ENCODE measurements at places on chromosomes 1 and 21.

DNA sequence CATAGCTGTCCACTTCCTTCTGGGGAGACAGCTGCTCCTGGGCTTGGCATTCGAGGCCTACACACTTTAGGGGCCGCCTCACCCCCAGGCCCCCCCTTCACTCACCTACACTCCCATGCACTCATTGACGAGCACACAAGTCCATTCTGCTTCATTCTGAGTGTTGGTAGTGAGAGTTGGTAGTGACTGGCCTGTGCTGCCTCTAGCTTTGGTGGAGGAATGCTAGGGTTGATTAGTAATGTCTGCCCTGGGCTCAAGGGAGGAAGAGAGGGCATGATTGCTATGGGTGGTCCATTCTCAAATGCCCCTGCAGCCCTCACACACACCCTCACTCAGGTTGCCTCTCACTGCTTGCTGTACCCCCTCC lies 30.4 kb downstream of the TRIM11 start:
- no peak for DNase-seq

- no peak for DNase-seq
These were observed 46.8 kb upstream of the EDEM3 start for GRCh38 chr1:184801503-184801902.

GRCh38 chr1:15849775-15850324 lies 2.3 kb downstream of the SPEN start:
- DNase-seq, result no peak

DNA sequence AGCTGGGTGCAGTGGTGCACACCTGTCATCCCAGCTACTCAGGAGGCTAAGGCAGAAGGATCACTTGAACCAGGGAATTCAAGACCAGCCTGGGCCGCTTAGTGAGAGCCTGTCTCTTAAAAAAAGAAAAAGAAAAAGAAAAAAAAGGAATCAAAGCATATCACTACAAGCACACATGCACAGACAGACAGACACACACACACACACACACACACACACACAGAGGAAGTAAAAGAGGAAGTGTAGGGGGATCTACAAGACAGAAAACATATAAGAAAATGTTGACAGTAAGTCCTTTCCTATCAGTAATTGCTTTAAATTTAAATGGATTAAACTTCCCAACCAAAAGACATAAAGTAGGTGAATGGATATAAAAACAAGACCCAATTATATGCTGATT lies 180.3 kb downstream of the FAF1 start:
- DNase-seq, result no peak

DNA sequence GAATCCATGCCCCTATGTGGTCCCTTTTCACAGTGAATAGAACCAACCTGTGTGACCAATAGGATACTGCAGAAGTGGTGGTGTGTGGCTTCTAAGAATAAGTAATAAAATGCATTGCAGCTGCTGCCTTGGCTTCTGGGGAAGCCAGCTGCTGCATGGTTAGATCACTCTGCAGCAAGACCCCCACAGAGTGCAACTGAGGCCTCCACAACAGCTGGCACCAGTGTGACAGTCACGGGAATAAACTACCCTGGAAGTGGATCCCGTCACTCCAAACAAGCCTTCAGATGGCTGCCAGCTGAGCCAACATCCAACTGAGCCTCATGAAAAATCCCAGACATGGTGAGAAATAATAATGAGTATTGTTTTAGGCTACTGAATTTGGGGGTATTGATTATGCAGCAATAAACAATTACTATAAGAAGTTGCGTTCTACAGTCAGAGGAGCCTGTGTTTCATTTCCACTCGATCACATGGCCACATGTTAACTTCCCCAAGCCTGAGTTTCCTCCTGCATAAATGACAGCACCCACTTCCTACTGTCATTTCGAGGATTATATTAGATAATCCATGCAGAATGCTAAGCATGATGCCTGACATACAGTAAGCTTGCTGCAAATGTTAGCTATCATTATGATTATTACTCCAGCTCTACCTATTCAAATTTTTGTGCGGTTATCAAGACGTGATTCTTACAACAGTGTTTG lies 20.8 kb upstream of the COG2 start:
- DNase-seq, result no peak

DNA sequence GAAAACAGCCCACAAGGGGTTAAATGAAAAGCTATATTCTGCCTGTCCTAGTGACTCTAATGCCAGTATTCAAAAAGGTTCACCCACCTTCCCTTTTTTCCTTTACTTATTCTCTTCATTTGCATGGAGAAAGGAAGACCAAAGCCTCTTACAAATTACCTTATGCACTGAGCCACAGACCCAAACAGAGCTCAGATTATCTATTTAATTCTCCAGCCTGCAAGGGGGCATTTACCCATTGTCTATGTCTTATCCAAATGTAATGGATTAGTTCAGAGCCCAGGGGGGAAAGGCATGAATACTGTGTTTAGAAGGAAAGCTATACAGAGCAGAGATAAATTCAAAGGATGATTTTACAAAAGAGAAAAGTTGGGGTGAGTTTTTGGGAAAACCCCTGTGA lies 388.5 kb downstream of the OMA1 start:
- DNase-seq, result no peak

- DNase-seq, result no peak
These were observed 116.8 kb downstream of the CASZ1 start for GRCh38 chr1:10679496-10680220.

- DNase-seq, result no peak
These were observed 19.7 kb upstream of the COL24A1 start for GRCh38 chr1:86176226-86176625.
